ENCODE measurements at places on chromosomes 1 and 21.

DNA sequence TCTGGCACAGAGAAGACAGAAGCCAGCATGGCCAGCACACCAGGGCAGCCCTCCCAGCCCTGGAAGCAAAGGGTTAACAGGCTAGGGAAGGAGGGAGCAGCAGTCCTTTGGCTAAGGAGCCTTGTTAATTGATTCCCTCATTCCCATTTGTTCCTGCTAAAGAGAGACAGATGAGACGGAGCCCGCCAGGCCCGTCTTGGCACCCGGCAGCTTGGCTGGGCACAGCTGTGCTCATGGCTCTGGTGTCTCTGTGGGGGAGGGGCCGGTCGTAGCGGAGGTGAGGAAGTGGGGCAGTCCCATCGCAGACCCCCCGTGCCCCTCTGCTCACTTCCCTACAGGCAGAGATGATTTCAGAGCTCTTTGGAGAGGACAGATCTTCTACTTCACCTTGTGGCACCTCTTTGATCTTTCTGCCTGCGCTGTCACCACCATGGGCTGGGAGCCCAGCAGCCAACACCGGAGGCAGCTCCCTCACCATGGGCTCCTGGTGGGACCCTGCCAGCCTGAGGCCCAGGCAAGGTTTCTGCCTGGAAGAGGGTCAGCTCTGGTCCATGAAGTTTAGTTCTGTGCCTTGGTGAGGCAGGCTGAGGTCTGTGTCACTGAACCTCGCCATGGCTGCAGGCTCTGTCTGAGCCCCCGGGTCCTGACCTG, 38.0 kb downstream of the FOXO6 start:
- DNase-seq, result no peak

GRCh38 chr1:188089015-188089414, 1260.3 kb downstream of the PLA2G4A start:
- DNase-seq, result no peak

DNA sequence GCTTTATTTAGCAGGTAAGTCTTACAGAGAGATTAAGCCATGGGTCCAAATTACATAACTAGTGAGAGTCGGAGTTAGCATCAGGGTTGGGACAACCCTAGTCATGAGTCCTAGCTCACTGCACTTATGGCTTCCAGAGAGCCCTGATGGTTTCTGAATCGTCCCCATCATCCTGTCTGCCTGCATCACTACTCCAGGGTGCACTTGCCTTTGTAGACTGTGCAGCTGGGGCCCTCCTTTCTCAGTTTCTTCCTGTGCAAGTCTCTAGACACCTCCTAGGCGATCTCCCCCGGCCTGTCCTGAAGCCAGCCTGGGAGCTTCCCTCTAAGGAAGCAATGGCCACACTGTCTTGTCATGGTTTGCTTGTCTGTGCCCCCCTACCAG, 37.1 kb downstream of the KIAA0040 start:
- no peak for DNase-seq

GRCh38 chr21:46361176-46361575, 37.2 kb downstream of the PCNT start:
- DNase-seq, result no peak

- DNase-seq, result no peak
Observed at GRCh38 chr1:10760566-10761502, 35.6 kb downstream of the CASZ1 start.

- no peak for DNase-seq
Observed at GRCh38 chr21:44919913-44920693, 596 bp downstream of the ITGB2 start.

DNA sequence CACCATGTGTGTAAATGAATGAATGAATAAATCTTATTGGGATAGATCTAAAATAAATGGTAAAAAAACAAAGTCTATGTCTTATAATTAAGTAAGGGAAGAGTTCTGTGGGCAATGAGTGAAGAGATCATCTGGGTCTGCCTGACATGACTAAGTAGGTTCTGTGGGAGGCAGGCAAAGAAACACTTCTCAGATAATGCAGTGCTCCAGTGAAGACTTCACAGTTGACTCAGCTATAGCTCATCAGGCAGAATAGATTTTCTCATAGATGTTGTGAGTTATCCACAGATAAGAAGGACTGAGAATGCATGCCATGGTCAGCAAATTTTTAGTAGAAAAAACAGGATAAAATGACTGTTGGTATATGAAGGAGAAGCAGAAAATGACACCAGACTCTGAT, 12.4 kb downstream of the KRTAP22-2 start:
- DNase-seq, result no peak

GRCh38 chr1:153262462-153263157, 3.1 kb downstream of the LORICRIN start:
- no peak for DNase-seq

DNA sequence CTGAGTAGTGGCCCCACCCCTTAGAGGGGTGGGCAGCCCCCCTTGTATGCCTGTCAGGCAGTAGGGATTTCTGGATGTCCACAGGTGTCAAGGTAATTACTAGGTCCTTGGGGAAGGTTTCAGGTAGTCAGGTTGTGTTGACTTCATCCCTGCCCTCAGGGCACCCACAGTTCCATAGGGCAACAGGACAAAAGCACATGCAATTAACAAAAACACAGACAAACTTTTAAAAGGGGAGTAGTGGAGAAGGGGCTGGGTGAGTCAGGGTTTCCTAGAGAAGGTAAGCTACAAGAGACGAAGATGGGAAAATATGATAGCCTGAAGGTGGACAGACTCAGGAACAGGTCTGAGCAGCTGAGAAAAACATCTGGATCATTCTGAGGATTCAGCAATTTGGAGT, 14.1 kb downstream of the KRTCAP2 start:
- DNase-seq, result no peak

DNA sequence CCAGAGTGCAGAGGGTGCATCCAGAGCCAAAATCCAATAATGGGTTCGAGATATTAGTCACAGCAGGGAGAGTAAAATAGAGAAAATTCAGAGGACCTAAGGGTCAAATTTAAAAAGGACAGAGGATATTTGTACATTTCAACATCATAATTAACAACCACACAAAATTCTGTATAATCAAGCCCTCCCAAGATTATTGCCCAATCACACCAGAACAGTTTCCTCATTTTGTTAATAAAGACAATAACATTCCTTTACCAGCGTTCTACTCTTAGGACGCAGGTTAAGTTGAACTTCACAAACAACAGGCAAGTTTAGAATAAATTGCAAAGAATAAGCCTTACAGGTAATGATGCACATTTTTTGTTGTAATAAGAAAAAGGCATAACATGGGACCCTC, 462.8 kb downstream of the PTPRC start:
- DNase-seq, result no peak

GRCh38 chr1:47209091-47209490, 19.3 kb upstream of the PDZK1IP1 start:
- DNase-seq, result no peak

DNA sequence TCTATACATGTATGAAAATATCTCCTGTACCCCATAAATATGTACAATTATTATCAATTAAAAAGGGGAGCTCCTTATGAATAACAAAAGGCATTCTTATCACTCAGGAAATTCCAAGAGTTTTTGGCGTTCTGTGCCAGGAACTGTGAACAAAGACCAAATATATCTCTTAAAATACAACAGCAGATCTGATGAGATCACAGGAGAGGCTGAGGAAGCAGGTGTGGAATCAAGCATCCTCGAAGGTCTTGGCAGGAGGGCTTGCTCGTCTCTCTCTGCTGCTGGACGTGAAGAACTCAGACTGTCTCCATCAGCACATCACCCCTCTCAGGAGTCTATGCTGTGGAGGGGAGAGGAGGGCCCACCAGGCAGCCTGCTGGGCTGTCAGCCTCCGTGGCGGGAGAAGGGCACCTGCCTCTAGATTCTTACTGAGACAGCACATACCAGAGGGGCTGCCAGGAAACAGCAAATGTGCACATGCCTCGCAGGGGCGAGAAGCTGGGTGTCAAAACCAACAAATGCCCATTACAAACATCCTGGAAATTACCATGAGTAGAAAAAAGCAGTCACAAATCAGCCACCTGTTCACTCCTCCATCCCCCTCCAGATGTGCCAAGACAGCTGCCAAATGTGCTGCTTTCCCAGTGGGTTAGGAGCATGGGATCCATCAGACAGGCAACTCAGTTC, 30.8 kb upstream of the FAM89A start:
- no peak for DNase-seq

- DNase-seq, result no peak
Observed at GRCh38 chr1:118987468-118988185, 516 bp downstream of the TBX15 start.

DNA sequence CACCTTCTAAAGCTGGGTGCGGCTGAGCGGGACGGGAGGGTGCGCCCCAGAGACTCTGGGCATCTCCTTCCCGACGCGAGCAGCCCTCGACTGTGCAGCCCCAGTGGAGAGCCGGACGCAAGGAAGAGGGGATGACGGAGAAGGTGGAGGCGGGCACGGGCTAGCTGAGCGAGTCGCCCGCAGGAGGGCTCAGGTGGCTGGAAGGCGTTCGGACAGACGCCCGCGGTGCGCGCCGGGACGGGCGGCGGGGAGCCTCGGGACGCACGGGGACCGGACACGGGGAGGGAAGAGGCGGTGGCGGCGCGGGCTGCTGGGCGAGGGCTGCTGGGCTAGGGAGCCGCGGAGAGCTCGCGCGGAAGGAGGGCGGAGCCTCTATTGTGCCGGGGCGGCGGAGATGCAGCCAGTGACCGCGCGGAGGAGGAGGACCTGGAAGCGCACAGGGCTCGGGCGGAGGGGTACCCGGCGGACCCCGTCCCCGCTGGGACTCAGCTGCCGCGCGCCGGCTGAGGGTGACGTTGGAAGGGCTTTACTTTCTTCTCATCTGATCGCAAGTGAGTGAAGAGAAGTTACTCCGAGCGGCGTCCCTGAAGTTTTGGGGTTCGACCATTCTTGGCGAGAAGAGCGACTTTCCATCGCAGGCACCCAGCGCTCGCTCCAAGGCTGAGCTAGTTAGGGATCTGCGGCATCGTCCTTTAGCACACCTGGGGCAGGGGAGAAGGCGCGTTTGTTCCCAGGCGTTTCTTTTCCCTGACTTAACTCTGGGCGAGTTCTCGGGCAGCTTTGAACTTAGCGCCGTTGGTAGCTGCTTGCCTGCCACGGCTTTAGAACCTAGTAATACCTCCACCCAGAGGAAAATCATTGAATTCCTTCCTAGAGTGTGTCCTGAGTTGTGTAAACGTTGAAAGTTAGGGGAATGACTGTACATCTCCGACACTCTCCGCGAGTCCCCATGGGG, at the start of gene OLFML2B:
Gene OLFML2B (minus strand): TSS at position 323 of the 955 bp plus-strand sequence. CDS start 439 bp downstream, outside the sequence.
- peak; percentile 89 for DNase-seq

- no peak for DNase-seq
Observed at GRCh38 chr1:208153386-208153785, 90.8 kb downstream of the PLXNA2 start.

DNA sequence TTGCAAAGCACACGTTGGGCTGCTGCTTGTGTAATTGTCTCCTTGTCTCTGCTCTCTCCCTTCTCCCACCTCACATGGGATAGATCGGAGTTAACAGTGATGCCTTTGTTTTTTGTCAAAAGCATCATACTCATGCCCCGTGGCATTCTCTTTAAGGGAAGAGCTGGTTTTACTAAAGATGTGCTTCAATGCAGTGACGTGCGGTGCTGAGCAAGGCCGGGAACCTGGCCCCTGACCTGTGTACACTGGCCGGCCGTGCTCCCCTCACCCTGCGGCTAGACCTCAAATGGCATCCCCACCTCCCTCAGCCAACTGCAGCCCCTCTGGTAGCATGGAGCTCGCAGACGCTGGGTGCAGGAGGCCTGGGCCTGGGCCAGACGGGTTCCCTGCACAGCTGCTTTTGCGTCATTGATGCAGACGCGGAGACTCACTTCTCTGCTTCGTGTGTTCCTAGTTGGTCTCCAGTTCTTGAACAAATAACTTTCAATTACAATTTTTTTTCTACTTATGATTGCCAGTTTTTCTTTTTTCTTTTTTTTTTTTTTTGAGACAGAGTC, 19.9 kb downstream of the AGPAT3 start:
- no peak for DNase-seq

DNA sequence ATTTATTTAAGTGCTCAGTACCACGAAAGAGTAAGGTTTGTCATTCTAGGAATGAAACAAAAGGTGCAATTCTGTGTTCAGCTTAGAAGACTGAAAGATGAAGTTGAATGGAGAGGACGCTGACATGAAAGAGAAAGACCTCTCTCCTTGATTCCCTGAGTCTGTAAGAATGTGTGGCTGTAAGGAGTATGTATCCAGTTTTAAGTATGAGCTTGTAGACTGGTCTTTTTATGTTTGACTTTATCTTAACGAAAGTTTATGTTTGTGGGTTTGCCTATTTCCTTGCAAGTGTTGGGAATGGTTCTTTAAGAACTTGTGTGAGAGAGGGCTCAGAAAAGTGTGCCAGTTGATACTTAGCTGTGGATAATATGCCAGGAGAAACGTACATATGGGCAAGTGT, 1.4 kb downstream of the CHD1L start:
- DNase-seq, result no peak

GRCh38 chr1:14466006-14466405, 132.5 kb upstream of the KAZN start:
- peak; percentile 3 for DNase-seq

- peak; percentile 99 for DNase-seq
Observed at GRCh38 chr1:62436039-62436465, 797 bp upstream of the USP1 start.

DNA sequence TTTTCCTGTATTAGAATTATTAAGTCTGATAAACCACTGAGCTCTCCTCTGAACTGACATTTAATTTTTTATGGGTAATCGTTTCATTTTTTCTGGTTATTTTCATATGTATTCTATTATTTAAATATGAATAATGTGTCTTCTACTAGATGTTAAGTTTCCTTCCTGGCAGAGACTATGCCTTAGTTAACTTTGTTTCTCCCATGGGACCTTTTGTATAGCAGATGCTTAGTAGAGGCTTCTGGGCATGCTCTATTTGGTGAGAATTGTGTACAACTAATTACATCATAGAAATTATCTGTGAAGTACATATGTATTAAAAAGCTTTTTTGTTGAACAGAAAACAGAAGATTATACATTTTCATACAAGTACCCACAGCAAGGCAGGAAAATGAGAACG, 23.4 kb downstream of the CTBS start:
- no peak for DNase-seq

- no peak for DNase-seq
Observed at GRCh38 chr1:218459878-218460711, 115.0 kb downstream of the TGFB2 start.

DNA sequence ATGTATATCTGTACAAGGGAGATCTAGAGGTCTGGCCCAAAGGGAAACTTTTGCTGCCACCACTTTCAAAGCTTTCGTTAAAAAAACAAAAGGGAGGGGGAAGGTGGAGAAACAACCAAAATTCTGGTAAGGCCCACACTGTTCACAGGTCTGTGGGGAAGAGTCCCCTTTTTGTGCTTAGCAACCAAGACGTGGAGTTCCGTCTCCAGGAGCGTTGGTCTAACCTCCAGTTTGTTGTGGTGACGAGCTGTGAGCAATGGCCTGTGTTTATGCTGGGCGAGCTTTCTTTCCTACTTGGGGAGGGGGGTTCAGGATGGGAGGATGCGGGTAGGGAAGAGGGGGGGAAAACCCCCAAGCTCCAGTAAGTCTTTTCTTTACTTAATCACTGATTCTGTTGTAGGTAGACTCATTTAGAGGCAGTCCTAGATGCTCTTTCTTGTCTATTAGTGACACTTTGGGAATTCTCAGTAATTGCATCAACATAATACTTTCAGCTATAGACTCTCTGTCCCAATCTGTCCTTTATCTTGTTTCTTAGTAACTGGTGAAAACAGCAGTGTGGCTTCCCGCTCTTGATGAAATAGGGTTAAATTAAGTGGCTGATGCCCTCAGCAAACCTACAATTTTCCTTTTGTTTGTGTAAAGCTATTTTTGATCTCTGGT, 1.5 kb downstream of the HIPK1 start:
- no peak for DNase-seq
